HFFc6 (cell line): ENCODE measurements at places on chromosomes 7 and 10.

- DNase-seq, result peak; percentile 41
Observed at GRCh38 chr7:149202831-149203231, 7.5 kb downstream of the ZNF282 start.

DNA sequence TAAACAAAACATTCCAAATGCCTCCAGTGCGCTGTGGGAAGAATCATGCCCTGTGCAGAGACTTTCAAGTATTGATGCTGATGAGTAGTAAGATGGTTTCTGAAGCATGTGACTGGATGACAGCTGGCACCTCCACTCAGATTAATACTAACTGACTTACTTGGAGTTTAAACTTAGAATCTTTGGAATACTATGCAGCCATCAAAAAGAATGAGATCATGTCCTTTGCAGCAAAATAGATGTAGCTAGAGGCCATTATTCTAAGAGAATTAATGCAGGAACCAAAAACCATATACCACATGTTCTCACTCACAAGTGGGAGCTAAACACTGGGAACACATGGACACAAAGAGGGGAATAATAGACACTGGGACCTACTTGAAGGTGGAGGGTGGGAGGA, 73.8 kb upstream of the CHCHD3 start:
- no peak for DNase-seq

GRCh38 chr10:79930267-79930666, 18.6 kb downstream of the SFTPD start:
- DNase-seq, result no peak

DNA sequence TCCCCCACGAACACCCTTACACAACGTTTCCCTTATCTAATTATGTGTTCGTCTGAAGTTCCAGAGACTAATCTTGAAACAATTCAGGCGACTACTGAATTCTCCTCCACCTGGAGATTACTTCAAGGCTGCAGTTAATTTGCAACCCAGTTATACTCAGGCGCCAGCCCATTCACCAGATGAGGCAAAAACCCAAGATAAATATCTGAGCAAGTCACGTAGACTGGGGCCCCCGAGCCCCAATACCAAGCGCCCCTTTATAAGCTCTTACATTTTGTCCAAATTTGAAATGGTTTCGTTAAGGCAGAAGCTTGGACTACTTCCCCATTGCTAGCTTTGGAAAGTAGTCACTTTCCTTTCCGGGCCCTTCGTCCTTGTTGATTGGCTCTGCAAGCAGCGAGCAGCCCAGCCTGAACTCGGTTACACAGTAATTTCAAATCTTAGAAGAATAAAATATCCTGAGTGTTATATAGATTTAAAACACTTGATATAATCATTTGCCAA, 1.2 kb downstream of the TPK1 start:
- no peak for DNase-seq

DNA sequence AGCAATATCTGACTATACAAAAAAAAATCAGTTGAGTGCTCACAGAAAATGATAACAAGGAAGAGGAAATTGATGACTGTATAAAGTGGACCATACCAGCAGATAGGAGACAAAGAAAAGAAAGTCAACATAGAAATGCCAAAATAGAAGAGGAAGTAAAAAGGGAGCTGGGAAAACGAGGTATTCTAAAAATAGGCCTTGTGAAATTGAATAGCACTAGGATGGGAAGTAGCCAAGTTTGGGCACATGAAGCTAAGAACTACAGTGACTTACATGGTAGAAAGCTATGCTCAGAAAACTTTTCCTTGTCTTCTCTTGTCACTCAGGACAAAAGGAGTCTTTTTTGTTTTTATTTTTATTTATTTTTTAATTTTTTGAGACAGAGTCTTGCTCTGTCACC, 76.2 kb upstream of the APBB1IP start:
- no peak for DNase-seq

- DNase-seq, result no peak
Observed at GRCh38 chr10:15760681-15761080, 41.0 kb upstream of the ITGA8 start.

GRCh38 chr7:50477640-50478039, 27.5 kb upstream of the FIGNL1 start:
- DNase-seq, result no peak

DNA sequence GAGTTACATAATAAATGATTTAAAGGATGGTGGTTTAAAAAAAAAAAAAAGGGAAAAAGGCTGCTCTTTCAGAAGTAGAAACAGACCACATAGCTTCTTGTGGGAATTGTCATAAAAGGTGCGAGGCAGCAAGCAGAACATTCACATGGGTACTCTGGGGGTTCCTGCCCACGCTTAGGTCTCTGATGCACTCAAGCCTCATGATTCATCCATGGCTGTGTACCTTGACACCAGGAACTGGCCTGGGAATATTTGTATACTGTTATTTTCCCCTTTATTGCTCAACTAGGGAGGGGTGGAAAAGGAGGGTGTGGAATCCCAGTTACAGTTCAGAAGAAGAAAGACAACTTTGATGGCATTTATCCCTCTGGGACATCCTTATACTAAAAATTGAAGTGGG, 4.0 kb downstream of the PON2 start:
- DNase-seq, result no peak

DNA sequence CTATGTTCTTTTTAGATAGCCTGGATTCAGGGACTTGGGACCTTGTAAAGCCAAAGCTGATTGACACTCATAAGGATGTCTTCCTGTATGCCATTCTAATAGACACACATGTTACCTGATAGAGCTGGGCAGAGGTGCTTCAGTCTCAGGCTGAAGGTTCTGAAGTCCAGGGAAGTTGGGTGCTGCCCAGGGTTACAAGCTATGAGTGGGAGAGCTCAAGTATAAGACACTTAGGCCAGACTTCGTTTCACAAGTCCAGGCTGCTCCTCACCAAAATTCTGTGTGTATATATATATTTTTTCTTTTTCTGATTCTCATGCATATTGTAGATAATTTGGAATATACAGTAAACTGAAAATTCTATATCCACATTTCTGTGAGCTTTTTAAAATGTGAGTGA, 144.2 kb downstream of the HDAC9 start:
- DNase-seq, result no peak
